T-helper 1 cell (primary cell): ENCODE measurements at places on chromosomes 4 and X.

- no peak for DNase-seq
Observed at GRCh38 chr4:153514001-153514526, 47.9 kb downstream of the TMEM131L start.

GRCh38 chrX:69031971-69032391 lies 133.3 kb downstream of the PJA1 start:
- no peak for DNase-seq

DNA sequence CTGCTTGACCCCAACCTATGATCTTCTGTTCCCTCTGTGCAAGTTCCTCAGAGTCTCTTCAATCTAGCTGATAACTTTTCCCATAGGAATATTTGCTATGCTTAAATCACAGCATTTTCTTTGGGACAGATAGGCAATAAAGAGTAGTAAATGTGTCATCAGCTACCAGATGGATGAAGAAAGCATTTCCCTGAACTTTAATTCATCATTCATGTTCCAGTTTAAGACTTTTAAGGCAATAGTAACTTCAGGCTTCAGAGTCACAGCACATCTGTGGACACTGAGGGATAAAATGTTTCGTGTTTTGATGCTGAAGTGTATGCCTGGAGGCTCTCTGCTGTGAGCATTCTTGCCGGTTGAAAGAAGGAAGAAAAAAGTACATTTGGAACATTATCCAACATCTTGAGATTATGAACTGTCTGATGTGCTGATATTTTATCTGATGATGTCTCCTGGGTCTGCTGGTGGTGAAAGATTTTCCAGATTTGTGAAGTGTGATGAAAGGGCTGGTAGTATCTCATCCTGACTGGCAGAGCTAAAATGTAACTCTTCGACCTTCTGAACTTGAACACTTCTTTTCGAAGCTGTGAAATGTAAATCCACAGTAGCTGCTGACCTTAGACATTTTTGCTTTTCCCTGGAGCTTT lies 133.7 kb downstream of the DCLK2 start:
- no peak for DNase-seq

DNA sequence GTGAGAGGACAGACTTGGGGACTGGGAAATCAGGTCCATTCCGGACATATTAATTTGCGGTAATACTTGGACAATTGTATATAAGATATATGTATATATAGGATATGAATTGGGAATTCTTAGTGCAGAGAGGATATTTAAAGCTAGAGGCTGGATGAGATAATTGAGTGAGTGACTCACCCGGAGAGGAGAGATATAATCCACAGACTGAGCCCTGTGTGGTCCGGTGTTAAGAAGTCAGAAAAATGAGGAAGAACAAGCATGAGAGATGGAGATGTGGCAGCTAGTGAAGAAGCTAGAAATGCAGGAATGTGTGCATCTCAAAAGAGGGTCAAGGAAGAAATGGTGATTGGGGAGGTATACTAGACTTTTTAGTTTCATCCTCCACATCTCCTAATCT lies 336.2 kb downstream of the SLC7A11 start:
- no peak for DNase-seq

- DNase-seq: no peak
Observed at GRCh38 chr4:40394236-40394635, 59.1 kb downstream of the CHRNA9 start.

DNA sequence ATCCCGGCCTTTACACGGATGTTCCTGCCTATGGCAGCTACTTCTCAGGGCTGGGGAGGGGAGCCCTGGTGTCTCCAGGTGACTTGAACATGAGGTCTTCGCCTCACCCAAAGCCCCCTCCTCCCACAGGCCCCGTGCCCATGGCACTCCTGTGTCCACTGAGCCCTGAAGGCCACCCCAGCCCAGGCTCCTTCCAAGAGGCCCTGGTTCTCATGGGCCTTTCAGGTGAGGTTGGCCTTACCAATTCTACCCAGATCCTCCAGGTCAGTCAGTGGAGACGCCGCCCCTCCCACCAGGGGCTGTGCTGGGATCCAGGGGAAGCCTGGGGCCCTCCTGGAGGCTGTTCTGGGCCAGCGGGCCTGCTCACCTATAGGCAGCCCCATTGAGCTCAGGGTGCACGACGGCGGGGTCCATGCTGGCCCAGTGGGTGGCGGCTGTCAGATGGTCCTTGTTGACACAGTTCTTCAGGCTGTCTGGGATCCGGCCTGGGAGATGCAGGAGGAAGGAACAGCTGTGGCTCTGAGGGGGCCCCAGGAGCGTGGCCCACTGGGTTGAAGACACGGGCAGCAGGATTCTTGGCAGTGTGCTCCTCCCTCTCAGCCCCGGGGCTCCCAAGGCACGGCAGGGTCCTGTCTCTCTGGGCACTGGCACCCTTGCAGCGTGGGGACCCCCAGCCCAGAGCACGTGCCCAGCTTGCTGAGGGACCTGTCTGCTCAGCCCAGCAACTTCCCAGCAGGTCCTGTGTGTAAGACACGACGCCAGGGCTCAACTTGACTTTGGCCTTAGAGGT lies 36.2 kb downstream of the CTBP1 start:
- DNase-seq: no peak

DNA sequence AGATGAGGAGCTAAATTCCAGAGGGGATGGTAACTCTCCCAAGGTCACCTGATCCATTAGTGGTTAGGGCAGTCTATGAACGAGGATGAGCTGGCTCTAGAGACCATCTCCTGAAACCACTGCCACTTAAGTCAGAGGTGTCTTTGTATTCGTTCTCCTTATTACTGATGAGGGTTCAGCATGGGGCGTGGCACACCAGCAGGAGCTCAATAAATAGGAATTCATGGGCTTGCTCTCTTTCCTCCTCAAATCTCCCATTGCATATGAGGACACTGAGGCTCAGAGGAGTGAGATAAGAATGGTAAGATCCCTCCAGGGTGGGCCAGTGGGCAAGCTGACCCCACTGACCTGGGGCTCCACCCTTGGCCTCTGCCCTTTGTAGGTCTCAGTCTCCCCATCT lies 1.7 kb upstream of the GATA1 start:
- DNase-seq: no peak

DNA sequence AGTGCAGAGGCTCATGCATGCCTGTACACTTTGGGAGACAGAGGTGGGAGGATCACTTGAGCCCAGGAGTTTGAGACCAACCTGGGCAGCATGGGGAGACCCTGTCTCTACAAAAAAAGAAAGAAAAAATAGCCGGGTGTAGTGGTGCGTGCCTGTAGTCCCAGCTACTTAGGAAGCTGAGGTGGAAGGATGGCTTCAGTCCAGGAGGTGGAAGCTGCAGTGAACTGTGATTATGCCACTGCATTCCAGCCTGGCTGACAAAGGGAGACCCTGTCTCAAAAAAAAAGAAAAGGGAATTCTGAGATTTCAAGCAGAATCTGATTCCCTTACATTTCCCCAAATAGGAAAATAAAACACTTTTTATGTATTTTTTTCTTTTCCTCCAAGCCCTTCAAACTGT lies 83.5 kb downstream of the SYNPO2 start:
- no peak for DNase-seq

GRCh38 chr4:47914926-47915237 lies 499 bp upstream of the NFXL1 start:
- no peak for DNase-seq
